ENCODE measurements at places on chromosomes 7 and 10. TPM values are rescaled to one million over a fixed set of nuclear protein-coding genes. Genes with fewer than 3 reads are reported as not detected.

DNA sequence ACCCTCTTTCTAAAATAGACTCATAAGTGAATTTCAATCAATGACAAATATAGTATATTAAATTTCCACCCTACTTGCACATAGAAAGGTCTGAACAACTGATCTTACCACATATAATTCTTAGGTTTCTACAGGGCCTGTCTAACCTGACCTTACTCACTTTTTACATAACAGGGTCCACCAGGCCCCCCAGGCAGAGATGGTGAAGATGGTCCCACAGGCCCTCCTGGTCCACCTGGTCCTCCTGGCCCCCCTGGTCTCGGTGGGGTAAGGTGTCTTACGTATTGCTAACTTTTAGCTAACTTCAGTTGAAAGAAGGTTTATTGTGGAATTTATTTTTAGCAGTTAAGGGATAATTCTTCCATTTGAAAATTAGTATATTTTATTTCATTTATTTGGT lies 5.3 kb downstream of the COL1A2 start:
- no peaks in the 10 kb centered on the region for H3K36me3 ChIP-seq
- H3K4me1 ChIP-seq, result no peaks in the 10 kb centered on the region
- no peaks in the 10 kb centered on the region for H3K27me3 ChIP-seq
- no peak overlapping the region for H3K27ac ChIP-seq
- DNase-seq, result no peak
- H3K4me3 ChIP-seq, result no peak overlapping the region

Gene DNMBP
- 16.0 TPM for total RNA-seq

DNA sequence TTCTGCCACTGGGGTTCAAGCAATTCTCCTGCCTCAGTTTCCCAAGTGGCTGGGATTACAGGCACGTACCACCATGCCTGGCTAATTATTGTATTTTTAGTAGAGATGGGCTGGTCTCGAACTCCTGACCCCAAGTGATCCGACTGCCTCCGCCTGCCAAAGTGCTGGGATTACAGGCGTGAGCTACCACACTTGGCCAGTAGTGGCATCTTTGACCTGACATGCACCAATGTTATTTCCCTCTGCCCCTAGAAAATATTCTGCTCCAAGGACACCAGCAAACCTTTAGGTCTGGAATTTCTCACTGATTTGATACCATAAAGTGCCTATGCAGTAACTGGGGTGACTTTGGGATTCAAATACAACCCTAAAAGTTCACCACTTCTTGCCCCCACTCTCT lies 179.4 kb downstream of the ARID5B start:
- no peaks in the 10 kb centered on the region for H3K36me3 ChIP-seq
- no peaks in the 10 kb centered on the region for H3K27me3 ChIP-seq
- peak overlapping the region; percentile 29 for H3K27ac ChIP-seq

DNA sequence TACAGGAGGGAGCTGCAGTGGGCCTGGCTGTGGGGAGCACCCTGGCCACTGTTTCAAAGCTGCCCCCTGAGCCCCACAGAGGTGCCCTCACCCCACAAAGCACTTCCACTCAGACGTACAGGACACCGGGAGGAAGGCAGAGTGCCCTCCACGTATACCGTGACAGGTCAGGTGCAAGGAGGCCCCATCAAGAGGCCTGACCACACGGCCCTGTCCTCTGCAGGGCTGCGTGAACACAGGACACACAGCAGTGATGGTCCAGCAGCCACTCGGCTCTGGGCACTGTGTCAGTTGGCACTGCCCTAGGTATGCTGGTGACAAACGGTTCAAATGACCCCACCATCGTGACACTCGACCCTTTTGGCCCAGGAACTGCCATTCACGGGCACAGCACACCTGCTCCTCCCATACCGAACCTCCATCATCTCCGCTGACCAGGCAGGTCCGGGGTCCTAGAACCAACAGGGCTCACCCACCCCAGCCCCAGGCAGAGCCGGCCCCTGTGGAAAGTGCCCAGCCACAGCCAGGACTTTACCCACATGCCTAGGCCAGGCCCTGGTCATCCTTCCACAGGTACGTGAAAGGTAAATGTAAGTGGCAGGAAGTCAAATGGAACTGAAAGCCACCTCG lies 560.9 kb downstream of the PTPRN2 start:
- no peaks in the 10 kb centered on the region for H3K4me1 ChIP-seq
- no peaks in the 10 kb centered on the region for H3K36me3 ChIP-seq
- DNase-seq, result no peak
- no peak overlapping the region for H3K4me3 ChIP-seq
- no peaks in the 10 kb centered on the region for H3K27me3 ChIP-seq
- no peak overlapping the region for H3K27ac ChIP-seq

GRCh38 chr7:7979558-7979957 lies 11.0 kb downstream of the GLCCI1 start:
- no peaks in the 10 kb centered on the region for H3K36me3 ChIP-seq
- no peaks in the 10 kb centered on the region for H3K27me3 ChIP-seq
- no peak overlapping the region for H3K4me3 ChIP-seq
- no peak for DNase-seq
- no peak overlapping the region for H3K27ac ChIP-seq

DNA sequence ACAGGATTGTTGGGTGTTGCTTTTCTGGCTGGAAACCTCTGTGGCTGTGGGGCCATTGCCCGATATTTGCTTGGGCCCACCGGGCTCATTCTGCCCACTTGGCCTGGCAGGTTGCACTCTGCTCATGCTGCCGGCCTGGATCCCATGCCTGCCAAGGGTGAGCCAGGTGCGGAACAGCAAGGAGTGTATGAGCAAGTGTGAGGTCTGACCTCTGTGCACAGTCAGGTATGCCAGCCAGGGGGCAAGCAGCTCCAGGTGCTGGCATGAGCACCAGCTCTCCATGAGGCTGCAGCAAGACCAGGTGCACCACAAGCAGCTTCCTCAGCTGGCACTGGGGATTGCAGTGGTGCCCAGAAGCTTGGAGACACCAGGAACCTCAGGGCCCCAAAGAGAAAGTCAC lies 65.4 kb upstream of the KIF5B start:
- H3K4me3 ChIP-seq, result no peak overlapping the region
- no peaks in the 10 kb centered on the region for H3K36me3 ChIP-seq
- H3K4me1 ChIP-seq, result no peaks in the 10 kb centered on the region
- peaks cover 2% of the 10 kb centered on the region for H3K27me3 ChIP-seq
- no peak for DNase-seq
- H3K27ac ChIP-seq, result no peak overlapping the region

DNA sequence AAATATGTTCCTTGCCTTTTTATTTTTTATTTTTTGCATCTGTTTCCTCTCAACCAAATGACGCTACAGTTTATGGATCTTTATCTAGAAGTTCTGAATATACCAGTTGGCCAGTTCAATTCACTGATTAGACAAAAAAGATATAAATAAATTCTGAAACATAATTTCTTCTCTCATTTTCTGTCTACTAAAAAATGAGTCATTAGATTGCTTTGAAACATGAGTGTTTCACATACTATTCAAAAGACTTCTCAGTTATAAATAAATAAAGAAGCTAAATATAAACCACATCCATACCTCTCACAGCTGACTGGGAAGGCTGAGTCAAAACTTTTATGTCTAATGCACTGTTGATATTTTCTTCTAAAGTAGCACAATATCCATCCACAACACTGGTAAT lies 97.6 kb upstream of the GPR22 start:
- H3K27me3 ChIP-seq, result no peaks in the 10 kb centered on the region
- H3K4me3 ChIP-seq, result no peak overlapping the region
- H3K27ac ChIP-seq, result no peak overlapping the region
- no peak for DNase-seq
- H3K4me1 ChIP-seq, result no peaks in the 10 kb centered on the region

- peaks cover 18% of the 10 kb centered on the region for H3K4me1 ChIP-seq
- H3K27ac ChIP-seq, result peak overlapping the region; percentile 42
- no peaks in the 10 kb centered on the region for H3K36me3 ChIP-seq
- no peak for DNase-seq
These were observed 40.7 kb downstream of the OGDH start for GRCh38 chr7:44646921-44647636.

Gene SLC16A12
- total RNA-seq, result 0.25 TPM

Gene EPO
- not detected for total RNA-seq

DNA sequence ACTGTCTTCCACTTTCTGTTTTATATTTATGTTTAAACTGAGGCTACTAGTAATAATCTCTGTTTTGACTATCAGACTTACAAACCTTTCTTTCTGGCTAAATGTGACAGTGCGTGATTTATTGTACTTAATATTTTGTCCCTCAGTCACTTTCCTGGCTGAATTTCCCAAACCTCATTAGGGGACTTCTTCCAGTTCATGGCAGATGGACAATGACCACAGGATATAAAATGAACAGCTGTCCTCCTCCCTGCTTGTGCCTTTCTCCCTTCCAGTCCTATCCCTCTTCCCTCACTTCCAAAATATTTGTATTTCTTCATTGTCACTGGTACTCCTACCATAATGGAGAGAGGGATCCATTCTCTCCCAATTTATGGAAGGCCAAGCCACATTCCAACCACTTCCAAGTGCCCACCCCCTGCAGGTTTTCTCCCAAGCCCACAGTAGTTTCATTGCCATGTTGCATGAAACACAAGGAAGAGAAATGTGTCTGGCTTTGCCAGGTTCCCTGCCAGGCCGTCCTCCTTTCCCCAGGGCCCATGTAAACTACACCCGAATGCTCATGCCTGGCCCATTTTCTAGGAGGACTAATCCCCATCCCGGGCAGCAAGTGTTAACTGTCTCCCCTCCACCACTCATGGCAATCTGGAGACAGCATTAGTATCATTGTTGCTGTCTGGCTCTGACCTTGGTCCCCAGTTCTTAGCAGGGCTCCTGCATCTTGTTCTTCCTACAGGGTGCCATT lies 269.5 kb upstream of the SLC26A5 start:
- no peaks in the 10 kb centered on the region for H3K27me3 ChIP-seq
- no peaks in the 10 kb centered on the region for H3K36me3 ChIP-seq
- H3K27ac ChIP-seq, result no peak overlapping the region

GRCh38 chr10:49751216-49751615 lies 10.9 kb downstream of the OGDHL start:
- H3K4me1 ChIP-seq, result no peaks in the 10 kb centered on the region
- H3K27me3 ChIP-seq, result no peaks in the 10 kb centered on the region
- no peak overlapping the region for H3K27ac ChIP-seq
- no peaks in the 10 kb centered on the region for H3K36me3 ChIP-seq

DNA sequence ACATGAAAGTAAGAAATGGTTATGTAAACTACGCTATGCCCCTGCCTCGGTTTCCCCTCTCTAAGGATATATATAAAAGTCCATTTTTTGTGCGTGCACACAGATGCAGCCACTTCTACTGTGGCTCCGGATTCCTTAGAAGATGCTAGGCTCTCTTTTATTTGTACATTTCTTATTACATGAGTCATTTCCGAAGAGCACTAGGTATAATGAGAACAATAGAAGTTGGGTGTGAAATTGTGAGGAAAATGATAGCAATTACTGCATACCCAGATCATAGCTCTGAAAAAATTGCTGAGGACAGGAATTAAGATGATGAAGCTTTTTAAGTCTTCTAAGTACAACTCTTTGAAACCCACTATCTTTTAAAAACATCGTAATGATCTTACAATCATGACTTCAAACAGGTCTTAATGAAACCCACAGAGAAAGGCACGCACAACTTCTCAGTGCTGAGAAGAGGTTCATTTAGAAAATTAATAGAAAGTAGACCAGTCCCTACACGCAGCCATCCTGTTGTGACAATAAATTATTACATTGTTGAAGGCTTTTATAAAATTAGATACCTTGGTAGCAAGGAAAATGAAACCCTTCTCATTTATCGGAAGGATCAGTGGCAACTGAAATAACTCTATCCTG lies 96.2 kb upstream of the FGFR2 start:
- H3K4me3 ChIP-seq, result no peak overlapping the region
- H3K27me3 ChIP-seq, result peaks cover 5% of the 10 kb centered on the region
- no peak overlapping the region for H3K27ac ChIP-seq
- H3K4me1 ChIP-seq, result no peaks in the 10 kb centered on the region

DNA sequence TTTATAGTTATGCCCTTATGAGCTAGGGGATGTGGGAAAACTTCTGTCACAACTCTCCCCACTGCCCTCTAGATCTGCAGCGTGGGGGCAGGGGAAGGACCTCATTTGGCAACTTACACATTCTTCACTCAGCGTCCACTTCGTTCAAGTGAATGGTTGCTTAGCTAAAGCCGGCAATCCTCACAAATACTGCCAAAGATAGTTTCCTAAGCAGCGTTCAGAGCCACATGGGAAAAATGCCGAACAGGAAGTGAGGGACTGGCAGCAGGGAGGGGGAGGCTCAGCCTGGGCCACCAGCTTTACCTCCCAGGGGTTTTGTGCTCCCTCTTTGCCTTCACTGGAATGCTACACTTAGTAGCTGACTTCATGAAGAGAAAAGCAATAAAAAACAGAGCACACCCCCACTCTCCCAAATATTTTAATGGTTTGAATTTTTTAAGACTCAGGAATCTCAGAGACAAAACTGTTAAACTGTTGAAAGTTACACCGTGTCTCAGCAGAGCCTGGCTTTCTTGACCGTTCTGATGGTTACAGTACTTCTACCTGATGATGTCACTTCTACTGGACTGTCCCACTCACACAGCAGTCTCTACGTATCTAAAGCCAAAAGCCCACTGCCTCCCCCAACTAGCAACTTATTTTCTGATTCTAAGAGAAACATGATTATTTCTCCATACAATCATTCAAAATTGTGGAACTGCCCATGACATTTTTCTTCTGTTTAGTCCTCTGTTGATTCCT lies 10.4 kb downstream of the GRM3 start:
- H3K27me3 ChIP-seq, result no peaks in the 10 kb centered on the region
- H3K4me1 ChIP-seq, result no peaks in the 10 kb centered on the region
- DNase-seq, result no peak
- no peaks in the 10 kb centered on the region for H3K36me3 ChIP-seq
- no peak overlapping the region for H3K27ac ChIP-seq

GRCh38 chr7:5070206-5070605 lies 24.5 kb downstream of the RBAK start:
- no peak for DNase-seq
- H3K36me3 ChIP-seq, result no peaks in the 10 kb centered on the region
- no peak overlapping the region for H3K27ac ChIP-seq
- no peak overlapping the region for H3K4me3 ChIP-seq
- no peaks in the 10 kb centered on the region for H3K27me3 ChIP-seq

Gene CPA4
- 3.3 TPM for total RNA-seq

Gene GLRX3
- 116 TPM for total RNA-seq

Gene ODAD2
- 2.4 TPM for total RNA-seq

DNA sequence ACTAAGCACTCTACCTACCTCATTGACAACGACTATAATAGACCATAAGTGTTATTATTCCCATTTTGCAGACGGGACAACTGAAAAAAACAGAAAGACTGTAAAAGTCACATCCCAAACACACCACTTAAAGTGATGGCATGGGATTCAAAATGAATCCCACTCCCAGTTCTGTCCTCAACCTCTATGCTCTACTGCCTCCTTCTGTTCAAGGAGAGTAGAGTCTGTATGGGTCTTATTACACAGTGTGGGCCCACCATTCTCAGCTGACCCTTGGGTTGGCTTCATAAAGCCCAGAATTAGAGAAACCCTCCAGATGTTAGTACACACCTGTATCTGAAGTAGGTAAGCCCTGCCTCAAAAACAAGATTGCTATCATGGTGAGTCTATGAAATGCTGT lies 102.2 kb downstream of the GRM8 start:
- no peaks in the 10 kb centered on the region for H3K4me1 ChIP-seq
- H3K27me3 ChIP-seq, result no peaks in the 10 kb centered on the region
- H3K36me3 ChIP-seq, result no peaks in the 10 kb centered on the region

GRCh38 chr10:128254476-128254875 lies 128.3 kb upstream of the MKI67 start:
- no peaks in the 10 kb centered on the region for H3K27me3 ChIP-seq

Data from adrenal gland (tissue), 19 donors.